Spleen (tissue), 13 donors: ENCODE measurements at places on chromosomes 12 and 14. TPM values are rescaled to one million over a fixed set of nuclear protein-coding genes. Genes with fewer than 3 reads are reported as not detected.

DNA sequence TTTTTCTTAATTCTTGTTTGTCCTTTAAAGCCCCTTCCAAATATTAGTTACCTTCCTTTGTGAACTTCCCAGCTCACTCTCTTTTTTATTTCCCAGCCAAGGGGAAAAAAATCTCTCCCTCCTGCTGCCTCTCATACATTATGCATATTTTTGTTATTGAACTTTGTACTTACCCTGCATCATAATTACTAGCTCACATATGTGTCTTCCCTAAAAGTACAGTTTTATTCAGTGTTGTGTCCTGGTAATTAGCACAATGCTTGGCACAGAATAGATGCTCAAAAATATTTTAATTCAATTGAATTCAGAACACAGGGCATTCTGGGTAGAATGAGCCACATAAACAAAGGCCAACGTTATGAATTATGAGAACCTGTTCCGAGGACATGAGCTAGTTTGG, 91.9 kb downstream of the SCN8A start:
- no peak for DNase-seq

ARHGEF40 gene
- 9.8 TPM for polyA plus RNA-seq

- DNase-seq, result no peak
Measured at GRCh38 chr12:66240096-66240820, 51.2 kb downstream of the IRAK3 start.

GRCh38 chr12:27008081-27008480, 6.1 kb downstream of the TM7SF3 start:
- no peak for DNase-seq

DNA sequence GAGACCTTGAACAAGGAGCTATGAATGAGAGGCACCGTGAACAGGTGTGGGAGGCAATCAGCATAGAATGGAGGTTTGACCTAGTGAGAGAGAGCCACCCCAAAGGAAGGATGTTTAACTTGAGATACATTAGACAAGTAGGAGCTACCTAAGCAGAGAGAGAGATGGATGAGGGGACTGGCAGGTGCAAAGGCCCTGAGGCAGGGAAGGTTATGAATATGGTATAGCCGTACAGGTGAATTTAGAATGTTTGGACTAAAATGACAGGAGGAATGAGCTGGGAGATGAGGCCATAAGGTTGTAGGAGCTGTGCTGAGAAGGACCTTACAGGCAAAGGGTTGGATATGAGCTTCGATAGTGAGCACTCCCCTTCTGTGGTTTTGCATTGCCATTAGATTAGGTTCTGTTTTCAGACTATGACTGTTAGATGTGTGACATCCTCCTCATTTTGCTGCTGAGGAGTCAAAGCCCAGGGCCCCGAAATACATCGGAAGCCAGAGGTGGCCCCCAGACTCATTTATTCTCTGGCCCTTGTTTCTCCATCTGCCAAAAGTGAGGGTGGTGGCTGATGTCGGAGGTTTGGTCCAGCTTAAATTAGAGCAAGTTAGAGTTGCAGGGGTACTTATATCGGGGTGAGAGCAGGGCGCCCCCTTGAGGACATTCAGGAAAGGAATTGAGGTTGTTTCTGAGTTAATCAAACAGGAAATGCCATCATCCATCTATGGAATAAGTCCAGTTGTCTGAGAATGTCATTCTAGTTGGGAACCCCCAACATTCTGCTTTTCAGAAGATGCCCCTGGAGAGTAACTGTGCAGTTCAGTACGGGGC, 29.4 kb downstream of the SLC24A4 start:
- no peak for DNase-seq

- no peak for DNase-seq
Measured at GRCh38 chr12:100254876-100255275, 12.0 kb downstream of the DEPDC4 start.

DNA sequence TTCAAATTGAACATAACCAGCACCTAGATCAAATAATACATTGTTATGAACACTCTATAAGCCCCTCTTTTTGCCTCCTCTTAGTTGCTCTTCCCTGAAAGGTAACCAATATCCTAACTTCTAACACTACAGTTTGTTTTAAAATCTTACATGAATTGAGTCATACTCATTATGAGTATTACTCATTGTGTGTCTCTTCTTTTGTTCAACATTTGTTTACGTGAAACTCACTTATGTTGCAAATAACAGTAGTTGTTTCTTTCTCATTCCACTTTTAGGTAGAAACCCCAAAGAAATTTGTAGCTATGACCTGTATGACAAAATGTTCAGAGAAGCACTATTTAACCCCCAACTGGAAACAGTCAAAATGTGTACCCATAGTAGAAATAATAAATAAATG, 6.6 kb downstream of the LRRC9 start:
- no peak for DNase-seq

GRCh38 chr12:15563663-15564062, 225.5 kb downstream of the EPS8 start:
- DNase-seq, result no peak

GRCh38 chr14:72610096-72610830, 283.6 kb downstream of the DPF3 start:
- no peak for DNase-seq

GRCh38 chr12:11695321-11695720, 45.8 kb downstream of the ETV6 start:
- DNase-seq, result no peak

DNA sequence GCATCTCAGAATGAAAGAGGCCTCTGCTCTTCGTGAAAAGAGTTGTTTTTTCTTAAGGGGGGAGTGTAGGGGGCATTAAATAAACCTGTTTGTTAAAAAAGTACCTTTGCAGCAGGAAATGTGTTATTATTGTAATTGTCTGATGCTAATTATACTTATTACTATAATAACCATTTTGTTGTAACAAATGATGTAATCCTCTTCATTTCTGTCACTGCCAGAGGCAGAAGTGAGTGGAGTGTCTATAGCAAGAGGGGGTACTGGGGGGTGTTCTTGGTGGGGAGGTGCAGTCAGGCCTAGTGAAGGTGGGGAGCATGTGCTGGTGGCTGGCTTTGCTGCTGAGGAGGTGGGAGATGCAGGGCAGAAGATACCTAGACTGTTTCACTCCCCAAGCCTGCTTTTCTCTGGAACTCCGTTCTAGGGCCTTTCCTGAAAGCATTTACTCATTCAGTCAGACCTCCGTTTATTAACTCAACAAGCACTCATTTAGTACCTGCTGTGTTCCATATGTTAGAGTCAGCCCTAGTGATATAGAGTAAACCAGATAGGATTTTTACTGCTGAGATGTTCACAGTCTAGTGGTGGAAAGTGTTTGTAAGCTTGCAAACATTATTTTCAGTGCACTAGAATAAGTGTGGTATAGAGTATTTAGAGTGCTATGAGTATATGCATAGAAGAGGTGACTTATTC, 77.5 kb upstream of the CISTR start:
- DNase-seq, result no peak

- DNase-seq, result no peak
Measured at GRCh38 chr12:49904601-49905000, 901 bp upstream of the FAIM2 start.

KLHL33 gene
- polyA plus RNA-seq, result 0.32 TPM

GRCh38 chr12:123085066-123085465, 65.8 kb downstream of the PITPNM2 start:
- DNase-seq, result no peak

GNB3 gene
- 0.93 TPM for polyA plus RNA-seq

ZBTB39 gene
- 2.0 TPM for polyA plus RNA-seq

DNA sequence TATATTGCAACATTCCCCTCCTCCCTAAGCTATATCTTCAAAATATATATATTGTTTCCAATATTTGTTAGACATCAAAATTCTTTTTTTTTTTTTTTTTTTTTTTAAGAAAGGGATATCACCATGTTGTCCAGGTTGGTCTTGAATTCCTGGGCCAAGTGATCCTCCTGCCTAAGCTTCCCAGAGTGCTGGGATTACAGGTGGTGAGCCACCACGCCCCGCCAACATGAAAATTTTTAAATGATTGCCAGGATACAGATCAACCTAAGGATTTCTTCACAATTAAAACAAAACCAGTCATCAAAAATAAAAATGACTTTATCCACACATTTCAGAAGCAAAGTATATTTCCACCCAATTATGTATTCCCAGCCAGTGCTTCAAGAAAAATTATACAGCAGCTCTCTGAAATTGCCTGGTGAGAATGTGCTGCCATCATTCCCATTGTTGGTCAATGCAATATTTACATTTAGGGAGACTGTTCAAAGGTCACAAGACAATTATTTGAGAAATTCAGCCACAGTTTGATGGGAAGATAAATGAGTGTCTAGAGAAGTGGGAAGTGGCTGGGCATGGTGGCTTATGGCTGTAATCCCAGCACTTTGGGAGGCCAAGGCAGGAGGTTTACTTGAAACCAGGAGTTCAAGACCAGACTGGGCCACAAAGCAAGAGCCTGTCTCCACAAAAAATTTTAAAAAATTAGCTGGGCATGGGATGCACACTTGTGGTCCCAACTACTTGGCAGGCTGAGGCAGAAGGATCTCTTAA, 141.7 kb upstream of the AMIGO2 start:
- no peak for DNase-seq

DNA sequence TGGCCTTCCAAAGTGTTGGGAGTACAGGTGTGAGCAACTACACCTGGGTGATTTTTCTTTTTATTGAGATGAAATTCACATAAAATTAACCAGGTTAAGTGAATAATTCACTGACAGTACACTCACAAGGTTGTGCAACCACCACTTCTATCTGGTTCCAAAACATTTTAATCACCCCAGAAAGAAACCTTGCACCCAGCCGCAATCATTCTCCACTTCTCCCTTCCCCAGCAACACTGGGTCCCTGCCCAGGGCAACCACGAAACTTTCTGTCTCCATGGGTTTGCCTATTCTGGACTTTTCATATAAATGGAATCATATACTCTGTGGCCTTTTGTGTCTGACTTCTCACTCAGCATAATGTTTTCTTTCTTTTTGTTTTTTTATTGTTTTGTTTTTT, 26.3 kb upstream of the MLXIP start:
- DNase-seq, result no peak
